ENCODE measurements at places on chromosomes 11 and 22.

- no peak for DNase-seq
These were observed 32.3 kb downstream of the PDHX start for GRCh38 chr11:34948696-34949095.

DNA sequence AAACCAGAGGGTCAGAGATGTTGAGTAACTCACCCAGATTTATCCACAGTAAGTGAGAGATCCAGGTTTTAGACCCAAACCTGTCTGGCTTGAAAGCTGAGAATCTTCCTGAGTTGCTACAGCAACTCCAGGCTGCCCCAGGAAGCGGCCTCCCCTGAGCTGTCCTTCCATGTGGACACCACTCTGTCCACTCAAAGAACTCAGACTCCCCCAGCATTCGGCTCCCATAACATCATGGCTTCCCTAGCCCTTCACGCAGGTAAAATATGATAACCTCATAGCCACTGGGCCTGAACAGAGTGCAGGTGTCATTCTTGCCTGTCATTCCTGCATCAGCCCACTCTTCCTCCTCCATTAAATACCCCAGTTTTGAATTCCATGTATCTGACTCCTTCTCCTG is 657.8 kb downstream of the TBC1D22A start:
- no peak for DNase-seq

DNA sequence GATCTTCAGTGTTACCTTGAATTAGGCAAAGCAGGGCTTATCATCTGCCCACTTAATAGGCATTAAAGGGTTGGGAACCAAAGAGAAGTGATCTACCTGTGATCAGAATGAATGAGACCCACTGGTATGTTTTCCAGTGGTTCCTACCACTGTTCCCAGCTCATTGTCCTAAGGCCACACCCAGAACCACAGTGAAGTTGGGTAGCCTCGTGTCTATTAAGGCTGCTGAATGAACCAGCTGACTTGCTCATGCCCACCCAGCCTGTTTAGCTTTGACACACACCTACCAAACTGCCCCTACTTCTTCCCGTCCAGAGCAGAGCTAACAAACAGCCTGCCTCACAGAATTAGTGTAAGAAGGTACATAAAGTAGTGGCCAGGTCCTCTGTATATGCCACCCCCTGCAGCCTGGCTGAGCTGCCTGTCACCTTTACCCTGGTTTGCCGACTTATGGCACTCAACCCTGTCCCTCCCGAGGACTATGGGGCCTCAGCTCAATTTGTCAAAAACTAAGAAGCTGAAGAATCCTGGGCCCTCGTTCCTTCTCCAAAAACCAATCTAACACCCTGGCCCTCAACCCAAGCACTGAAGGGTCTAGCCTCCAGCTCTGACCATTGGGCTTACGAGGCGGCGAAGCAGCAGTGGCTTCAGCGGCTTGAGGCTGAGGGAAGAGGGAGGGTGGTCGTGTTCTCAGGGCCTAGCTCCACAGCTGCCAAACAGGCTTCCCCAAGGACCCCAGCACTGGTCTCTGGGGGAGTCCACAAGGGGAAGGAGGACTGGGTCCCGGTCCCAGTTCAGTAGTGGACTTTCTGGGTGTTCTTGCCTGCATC is 9.8 kb downstream of the UCP2 start:
- no peak for DNase-seq

GRCh38 chr22:39496131-39496838 is 5.8 kb upstream of the MIEF1 start:
- peak; percentile 76 for DNase-seq

- no peak for DNase-seq
These were observed at the start of gene SLC22A8 for GRCh38 chr11:63015521-63016215. TSS of gene SLC22A8 (minus strand) at chr11:63015841. CDS start at chr11:63014958, 883 bp downstream.

- DNase-seq = no peak
These were observed 108.8 kb upstream of the CD44 start for GRCh38 chr11:35029979-35030682.

DNA sequence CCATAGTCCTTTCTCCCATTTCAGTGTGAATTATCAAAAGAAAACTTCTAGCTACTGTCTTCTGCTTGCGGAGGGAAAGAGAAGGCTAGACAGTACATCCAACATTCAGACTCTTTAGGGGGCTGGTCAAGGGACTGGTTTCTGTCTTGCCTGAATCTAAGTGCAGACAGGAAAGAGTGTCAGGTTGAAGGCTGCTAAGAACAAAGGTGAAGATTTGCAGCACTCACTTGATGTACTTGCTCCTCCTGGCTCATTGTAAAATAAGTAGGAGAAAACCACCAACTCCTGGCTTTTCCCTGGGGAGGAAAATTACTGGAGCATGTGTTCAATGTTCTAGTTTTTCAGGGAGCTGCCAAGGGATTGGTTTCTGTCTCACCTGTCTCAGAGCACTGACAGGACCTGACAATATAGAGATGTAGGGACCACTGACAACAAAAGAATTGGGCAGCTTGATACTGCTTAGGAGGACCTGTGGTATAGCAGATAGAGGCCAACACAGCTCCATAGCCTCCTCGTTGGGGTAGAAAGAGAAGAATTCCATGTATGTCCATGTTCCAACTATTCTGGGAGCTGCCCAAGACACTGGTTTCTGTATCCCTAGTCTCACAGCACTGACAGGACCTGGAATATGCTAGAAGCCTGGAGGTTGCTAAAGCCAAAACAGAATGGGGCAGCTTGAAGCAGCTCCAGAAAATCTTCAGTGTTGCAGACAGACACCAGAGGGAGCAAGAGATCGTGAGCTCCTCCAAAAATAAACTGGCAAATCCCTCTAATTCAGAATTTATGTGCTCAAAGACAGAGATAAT is 39.7 kb upstream of the MMP12 start:
- DNase-seq = peak; percentile 3

- no peak for DNase-seq
These were observed 147.1 kb downstream of the CADM1 start for GRCh38 chr11:115357066-115357465.

GRCh38 chr11:112632866-112633505 is 328.2 kb upstream of the NCAM1 start:
- DNase-seq = no peak

DNA sequence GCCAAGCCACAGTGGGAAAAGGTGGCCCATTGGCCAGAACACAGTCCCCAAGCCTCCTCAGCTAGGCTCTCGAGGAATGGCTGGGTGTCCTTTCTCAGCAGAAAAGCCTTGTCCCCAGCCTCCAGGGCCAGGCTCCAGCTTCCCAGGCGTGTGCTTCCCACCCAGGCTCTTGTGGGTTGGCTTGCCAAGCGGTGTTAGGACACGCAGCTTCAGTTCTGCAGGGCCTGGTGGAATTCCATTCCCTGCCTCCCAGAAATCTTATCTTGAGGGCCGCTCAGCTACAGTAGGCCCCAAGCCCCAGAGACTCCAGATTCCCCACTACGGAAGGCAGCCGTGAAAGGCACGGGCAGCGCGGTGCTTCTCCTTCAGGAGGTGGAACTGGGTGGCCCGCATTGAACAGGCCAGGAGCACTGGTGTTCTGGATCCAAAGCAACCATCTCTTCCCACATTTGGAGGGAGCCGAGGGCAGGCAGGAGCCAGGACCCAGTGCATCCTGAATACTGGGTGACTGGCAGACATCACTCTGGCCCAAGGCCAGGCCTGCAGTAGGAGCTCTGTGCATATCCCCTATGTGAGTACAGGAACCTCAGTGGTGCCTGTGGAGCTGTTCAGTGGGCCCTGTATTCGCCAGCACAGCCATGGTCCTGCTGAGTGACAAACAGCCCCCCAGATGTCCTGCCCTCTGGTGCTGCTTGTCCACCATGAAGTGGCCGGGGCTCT is 16.7 kb upstream of the KCNQ1OT1 start:
- no peak for DNase-seq

DNA sequence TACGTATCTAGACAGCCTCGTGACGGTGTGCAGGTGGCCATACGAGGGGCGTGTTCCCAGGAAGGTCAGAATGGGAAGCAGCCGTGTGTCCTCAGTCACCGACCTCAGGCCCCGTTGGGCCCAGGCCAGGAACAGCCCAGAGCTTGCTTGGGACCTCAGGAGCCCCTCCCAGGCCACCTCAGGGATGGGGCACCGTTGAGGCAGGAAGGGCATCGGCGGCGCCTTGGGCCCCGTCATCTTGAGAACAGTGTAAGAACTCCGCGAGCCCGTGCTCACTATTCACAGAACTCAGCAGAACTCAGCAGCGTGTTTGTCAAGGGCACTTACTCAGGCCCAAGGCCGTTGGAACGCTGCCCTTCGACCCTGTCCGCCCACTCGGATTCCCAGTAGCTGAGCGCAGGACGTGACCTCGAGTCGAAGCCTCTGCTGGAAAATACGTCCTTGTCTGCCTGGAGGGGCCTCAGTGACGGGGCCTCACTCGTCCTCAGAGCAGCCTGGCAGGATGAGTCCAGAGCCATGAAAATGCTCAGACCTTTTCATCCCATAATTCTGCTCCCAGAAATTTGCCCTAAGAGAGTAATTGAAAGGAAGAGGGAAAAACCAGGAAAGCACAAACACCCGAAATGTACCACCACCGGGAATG is 1134.8 kb downstream of the BRD1 start:
- DNase-seq = no peak

- no peak for DNase-seq
These were observed 9.0 kb downstream of the TUBA8 start for GRCh38 chr22:18119409-18120110.

GRCh38 chr11:103953797-103954486 is 82.5 kb upstream of the DDI1 start:
- DNase-seq = no peak

DNA sequence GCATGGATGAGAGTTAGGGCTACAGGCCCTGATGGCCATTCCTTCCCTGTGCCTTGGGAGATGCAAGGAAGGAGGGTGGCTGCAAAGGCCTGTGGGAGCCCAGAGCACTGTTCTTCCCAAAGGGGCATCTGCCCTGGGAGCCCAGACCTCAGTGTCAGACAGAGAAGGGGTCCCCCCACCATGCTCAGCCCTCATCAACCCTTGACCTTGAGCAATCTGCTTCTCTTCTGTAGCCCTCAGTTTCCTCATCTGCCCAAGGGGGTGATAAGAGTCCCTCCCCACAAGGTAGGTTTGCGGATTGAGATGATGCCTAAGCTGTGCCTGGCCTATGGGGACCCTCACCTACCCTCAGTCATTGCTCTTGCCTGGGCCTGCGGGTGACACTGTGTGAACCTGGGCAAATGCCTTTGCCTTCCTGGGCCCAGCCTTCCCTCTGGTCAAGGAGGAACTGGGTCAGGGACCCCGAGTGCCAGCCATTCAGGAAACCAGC is 47.5 kb downstream of the IGLL5 start:
- no peak for DNase-seq

- DNase-seq = no peak
These were observed 107.2 kb downstream of the TSPAN18 start for GRCh38 chr11:44833877-44834452.

DNA sequence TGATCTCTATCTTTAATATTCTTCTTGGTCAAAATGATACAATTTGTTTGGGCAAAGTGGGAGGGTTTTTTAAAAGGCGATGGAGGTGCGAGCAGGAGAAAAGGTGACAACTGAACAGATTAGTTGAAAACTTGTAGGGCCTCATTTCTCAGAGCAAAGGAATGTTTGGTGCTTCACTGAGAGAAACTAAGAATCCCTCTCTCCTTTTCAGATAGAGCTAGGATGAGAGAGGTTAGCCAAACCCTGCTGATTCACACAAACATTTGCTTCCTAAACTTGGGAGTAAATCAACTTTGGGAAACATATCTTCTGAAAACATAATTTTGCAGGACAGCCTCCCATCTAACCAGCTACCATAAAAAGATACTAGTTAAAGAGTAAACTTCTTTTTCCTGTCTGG is 57.0 kb downstream of the PHF21A start:
- DNase-seq = no peak

GRCh38 chr11:27612932-27613880 is 87.0 kb downstream of the BDNF start:
- no peak for DNase-seq

DNA sequence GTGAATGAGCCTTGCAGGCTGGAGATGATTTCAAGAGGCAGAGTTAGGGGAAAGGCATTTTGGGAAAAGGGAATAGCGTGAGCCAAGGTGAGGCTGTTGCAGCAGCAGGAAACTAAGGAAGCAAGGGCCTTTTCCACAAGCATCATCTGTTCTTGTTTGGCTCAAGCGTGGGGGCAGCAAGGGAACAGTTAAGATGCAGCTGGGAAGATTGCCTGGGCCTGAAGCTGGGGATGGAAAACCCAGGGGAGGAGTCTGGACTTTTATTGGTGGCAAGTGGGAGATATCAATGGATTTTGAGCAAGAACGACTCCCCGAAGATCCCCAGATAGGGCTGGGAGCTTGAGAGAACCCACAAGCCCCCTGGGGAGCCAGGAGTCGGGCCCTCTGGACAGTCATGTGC is 27.3 kb upstream of the PICK1 start:
- no peak for DNase-seq

DNA sequence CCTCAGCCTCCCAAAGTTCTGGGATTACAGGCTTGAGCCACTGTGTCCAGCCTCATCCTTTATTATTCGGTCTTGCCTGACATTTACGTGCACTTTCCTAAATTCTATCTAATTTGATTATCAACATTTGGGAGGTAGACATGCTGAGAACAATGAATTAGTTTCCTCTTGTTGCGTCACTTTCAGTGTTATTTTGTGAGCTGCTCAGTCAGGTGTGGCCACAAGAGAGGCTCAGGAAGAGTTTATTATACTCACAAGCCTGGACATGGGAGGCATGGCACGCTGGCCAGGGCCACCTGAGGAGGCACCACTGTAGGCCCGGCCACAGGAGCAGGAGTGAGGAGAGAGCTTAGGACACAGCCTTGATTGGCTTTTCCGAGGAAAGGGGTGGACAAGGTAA is 59.7 kb upstream of the RBFOX2 start:
- DNase-seq = no peak

DNA sequence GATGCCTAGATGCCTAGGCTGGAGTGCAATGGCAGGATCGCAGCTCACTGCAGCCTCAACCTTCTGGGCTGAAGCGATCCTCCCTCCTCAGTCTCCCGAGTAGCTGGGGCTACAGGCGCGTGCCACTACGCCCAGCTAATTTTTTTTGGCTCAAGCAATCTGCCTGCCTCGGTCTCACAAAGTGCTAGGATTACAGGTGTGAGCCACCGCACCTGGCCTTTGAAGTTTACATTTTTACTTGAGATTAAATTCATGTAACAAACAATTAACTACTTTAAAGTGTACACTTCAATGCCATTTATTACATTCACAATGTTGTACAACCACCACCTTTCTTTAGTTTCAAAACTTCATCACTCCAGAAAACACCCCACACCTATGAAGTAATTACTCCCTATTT is 3.5 kb upstream of the FOSL1 start:
- no peak for DNase-seq

DNA sequence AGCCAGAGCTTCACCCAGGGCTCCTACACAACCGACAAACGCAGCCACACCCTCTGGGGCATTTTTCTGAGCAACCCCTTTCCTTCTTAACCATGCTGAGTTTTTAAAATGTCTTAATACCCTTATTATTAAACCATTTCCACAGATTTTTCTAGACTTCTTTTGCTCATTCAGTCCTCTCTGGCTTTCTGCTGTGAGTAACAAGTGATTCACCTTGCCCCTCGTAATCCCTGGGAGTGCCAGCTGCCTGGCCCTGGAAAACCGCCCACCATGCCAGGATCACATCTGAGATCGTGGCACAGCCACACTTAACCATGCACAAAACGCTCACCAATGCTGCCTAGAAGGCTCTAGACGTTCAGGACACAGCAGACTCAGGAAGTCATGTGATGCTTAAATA is 25.4 kb downstream of the YPEL1 start:
- no peak for DNase-seq
